Endothelial cell (in vitro differentiated cells): ENCODE measurements at places on chromosomes 6 and 20.

DNA sequence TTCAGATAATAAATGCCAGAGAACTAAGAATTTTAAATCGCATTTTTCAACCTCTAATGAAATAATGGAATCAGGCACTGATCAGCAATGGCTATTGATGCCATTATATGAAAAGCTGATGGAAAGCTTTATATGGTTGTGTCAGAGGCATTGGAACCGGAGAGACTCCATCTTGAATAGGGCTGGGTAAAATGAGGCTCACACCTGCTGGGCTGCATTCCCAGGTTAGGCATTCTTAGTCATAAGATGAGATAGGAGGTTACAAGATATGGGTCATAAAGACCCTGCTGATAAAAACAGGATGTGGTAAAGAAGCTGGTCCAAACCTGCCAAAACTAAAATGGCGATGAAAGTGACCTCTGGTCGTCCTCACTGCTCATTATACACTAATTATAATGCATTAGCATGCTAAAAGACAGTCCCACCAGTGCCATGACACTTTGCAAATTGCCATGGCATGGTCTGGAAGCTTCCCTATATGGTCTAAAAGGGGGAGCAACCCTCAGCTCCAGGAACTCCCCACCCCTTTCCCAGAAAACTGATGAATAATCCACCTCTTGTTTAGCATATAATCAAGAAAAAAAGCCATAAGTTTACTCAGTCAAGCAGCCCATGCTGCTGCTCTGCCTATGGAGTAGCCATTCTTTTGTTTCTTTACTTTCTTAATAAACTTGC lies 40.2 kb upstream of the CD83 start:
- H3K27ac ChIP-seq, result no peak overlapping the region
- no peak for DNase-seq
- H3K4me1 ChIP-seq, result peaks cover 2% of the 10 kb centered on the region
- H3K36me3 ChIP-seq, result no peaks in the 10 kb centered on the region
- no peak overlapping the region for H3K4me3 ChIP-seq

- no peak overlapping the region for H3K27ac ChIP-seq
- no peak overlapping the region for H3K4me3 ChIP-seq
- no peak for DNase-seq
- no peaks in the 10 kb centered on the region for H3K4me1 ChIP-seq
- H3K27me3 ChIP-seq, result no peaks in the 10 kb centered on the region
Observed at GRCh38 chr6:42864602-42865001, 14.8 kb upstream of the RPL7L1 start.

DNA sequence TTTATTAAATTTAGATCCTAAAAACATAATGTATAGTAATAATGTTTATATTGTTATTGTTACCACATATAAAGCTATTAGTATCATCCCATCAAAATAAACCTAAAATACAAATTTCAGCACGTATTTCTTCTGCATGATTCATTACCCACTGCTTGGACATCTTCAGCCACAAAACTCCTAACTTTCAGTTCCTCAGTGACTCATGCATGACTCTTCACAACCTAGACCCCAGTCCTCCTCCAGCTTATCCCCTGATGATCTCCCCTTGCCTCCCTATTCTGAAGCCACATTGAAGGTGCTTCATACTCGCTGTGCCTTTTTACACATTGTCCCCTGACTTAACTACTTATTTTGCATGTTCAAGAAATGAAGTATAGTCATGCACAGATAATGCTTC lies 11.2 kb upstream of the GPRC6A start:
- no peak for DNase-seq
- no peak overlapping the region for H3K4me3 ChIP-seq
- H3K27me3 ChIP-seq, result no peaks in the 10 kb centered on the region
- H3K4me1 ChIP-seq, result peaks cover 10% of the 10 kb centered on the region

DNA sequence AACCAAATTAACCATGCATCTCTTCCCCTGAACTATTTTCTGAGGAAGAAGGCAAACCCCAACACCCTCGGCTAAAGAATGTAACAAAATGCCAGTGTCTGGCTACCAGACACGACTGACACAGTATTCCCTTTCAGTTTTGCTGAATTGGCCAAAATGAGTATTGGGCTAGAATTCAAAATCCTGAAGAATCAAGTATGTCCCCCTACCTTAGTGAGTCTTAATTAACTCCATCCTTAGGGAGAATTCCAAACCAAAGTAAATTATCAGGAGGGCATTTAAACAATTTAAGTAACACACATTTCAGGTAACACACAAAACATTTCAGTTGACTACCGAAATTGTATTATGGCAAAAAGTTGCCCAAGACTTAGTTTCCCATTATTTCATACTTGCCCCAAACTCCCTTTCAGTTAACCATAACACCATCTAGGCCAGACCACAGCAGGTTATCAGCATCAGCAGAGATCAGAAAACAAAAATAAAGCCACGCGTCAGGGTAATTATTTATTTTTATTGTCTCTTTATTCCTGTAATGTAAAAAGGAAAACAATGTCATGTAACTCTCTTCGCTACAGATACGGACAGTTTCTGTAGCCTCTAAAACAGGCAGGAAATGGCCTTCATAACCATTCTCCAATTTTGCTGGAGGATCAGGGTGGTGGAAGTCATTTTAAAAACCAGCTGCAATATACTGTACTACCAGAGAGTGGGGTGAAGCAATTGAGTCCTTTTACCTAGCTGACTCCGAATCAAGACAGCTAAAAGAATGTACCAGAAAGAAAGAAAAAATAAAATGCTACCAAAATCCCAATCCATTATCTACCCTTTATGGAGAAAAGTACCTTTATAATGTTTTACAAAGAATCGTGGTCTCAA lies 1.9 kb downstream of the SNX5 start:
- peaks cover 49% of the 10 kb centered on the region for H3K4me1 ChIP-seq
- peak overlapping the region; percentile 86 for H3K4me3 ChIP-seq
- H3K27ac ChIP-seq, result peak overlapping the region; percentile 80
- peaks cover 5% of the 10 kb centered on the region for H3K36me3 ChIP-seq

DNA sequence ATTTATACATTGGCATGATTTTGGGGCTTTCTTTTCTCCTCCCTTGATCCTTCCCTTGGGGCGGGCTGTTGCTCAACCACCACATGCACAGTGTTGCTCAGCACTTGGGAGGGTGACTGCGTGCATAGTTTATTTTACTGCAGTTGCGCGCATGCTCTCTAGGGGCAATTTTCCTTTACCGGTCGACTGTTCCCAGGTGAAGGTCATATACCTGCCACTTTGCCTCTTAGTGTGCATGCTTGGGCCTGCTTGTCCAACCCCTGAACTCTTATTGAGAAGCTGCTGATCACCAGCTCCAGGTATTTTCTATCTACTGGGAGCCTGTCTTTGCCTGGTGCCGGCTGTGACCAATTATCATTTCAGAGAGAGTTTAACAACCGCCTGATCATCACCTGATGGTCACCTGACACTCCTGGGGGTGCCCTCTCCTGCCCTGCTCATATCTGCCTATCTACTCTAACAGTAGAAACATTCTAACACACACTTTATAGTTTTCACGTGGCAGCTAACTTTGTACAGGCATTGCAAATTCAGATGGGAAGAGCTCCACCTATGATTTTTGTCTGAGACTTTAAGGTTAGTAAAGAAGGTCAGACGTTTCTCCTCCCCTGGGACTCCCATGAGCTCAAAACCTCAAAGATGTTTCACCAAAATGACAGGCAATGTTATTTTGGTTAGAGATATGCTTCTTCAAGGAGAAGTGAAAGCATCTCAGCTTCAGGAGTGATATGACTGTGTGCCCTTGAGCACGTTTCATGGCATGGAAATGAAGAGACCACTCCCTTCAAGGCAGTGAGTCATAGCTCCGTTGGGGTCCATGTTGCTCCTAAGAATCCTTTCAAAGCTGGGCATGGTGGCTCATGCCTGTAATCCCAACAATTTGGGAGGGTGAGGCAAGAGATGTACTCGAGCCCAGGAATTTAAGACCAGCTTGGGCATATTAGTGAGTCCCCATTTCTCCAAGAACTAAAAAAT lies 227.5 kb upstream of the MYLIP start:
- no peaks in the 10 kb centered on the region for H3K36me3 ChIP-seq
- no peak overlapping the region for H3K27ac ChIP-seq
- no peak for DNase-seq
- peaks cover 2% of the 10 kb centered on the region for H3K27me3 ChIP-seq

DNA sequence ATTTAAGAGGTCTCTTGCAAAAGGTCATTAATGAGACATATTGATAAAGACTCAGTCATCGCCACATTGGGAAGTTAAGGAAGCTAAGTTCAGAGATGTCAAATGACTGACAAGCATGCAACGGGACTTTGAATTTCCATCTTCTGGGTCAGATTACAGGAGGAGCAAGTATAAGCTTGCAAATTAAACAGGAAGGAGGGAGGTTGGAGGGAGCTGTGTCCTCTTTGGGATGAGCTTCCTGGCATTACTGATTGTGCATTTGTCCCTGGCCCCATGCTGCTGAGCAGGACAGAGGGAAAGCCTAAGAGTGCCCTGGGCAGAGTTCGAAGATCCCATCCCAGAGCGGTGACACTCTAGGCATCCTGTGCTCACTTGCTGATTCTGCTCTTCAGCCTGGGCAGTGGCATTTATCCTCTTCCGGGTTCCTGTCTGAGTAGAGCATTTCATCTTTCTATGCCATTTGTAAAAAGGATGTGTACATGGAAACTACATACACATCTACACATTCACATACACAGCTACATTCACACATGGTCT lies 40.5 kb downstream of the SLC22A1 start:
- H3K36me3 ChIP-seq, result peaks cover 6% of the 10 kb centered on the region
- no peaks in the 10 kb centered on the region for H3K4me1 ChIP-seq
- DNase-seq, result no peak
- no peak overlapping the region for H3K27ac ChIP-seq
- H3K4me3 ChIP-seq, result no peak overlapping the region

DNA sequence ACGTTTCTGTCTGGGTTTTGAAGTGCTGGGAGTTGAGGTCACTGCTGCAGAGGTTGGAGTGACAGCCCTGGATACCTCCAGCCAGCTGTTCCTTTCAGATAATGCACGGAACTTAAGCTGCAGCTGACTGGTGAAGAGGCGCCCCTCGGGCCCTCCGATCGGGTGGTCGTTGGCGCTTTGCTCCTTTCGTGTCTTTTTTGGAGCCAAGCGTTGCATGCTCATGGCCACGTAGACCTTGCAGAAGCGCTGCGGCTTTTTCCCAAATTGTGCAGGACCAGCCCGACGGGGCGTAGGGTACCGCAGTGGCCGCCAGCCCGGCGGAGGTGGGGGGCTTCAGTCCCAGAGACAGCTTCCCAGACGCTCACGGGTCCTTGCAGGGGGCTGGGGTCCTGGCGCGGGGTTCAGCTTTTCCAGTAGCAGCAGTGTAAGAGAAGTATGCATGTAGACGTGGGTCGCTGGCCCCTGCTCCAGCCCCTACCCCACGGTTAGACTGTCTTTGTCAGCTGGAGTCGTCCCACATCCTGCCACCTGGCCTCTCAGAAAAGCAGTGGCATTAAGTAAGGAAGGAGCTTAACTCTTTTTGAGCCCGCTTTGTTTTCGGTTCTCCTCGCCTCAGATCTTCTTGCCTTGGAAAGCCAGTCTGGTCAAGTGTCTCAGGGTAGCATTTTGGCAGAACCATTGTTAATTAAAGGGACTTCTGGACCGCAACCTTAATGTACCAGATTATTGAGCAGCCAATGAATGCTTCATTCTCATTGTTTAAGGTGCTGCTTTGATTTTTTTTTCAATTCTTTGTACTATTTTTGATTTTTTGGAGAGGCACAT lies 838 bp downstream of the TNFAIP3 start:
- DNase-seq, result peak; percentile 38
- peak overlapping the region; percentile 95 for H3K4me3 ChIP-seq
- peaks cover 56% of the 10 kb centered on the region for H3K4me1 ChIP-seq
- peaks cover 7% of the 10 kb centered on the region for H3K36me3 ChIP-seq

DNA sequence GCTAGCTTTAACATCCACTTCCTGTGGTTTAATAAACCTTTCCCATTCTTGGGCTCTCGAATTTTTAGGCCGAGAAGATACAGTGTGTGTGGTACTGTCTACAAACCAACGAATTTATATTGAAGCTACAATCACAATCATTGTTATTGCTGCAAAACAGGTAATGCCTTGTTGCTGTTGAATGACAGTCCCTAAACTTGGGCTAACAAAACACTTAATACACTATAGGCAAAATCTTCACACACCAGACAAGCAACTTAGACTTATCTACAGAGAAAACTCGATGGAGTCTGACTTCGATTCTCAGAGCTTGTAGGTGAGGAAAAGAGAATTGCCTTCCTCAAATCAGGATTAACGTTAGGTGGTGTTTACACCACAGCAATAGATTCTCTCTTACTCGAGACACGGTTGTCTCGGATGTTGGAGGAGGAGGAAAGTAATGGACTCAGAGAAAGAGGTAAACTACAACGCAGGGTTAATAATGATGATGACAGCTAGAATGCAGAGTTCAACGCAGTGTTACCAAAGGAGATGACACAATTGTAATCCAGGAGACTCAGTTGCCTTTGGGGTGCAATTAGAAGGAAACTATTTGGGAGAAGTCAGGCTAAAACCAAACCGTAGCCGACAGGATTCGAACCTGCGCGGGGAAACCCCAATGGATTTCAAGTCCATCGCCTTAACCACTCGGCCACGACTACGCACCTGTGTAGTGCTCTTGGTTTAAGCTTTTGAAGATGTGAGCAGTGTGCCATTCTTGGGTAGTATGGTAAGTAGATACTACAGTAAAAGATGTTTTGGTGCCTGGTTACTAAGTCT lies 32.5 kb upstream of the ZNF184 start:
- no peaks in the 10 kb centered on the region for H3K36me3 ChIP-seq
- peak overlapping the region; percentile 12 for H3K27ac ChIP-seq
- peak overlapping the region; percentile 70 for H3K4me3 ChIP-seq

DNA sequence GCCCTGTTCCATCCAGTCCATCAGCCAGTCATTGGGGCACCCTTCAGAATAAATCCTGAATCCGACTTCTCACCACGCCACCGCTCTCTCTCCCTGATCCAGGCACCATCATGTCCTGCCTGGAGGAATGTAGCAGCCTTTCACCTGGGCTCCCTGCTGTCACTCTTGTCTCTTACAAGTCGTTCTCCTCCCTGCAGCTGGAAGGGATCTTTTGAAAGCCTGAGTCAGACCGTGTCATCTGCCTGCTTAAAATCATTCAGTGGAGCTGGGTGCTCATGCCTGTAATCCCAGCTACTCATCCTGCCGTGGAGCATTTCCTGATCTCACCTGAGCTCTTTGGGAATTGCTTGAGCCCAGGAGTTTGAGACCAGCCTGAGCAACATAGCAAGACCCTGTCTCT lies 19.2 kb upstream of the KCNG1 start:
- no peaks in the 10 kb centered on the region for H3K36me3 ChIP-seq
- H3K27me3 ChIP-seq, result peaks cover 1% of the 10 kb centered on the region
- H3K4me3 ChIP-seq, result no peak overlapping the region
- no peak overlapping the region for H3K27ac ChIP-seq
- DNase-seq, result no peak

DNA sequence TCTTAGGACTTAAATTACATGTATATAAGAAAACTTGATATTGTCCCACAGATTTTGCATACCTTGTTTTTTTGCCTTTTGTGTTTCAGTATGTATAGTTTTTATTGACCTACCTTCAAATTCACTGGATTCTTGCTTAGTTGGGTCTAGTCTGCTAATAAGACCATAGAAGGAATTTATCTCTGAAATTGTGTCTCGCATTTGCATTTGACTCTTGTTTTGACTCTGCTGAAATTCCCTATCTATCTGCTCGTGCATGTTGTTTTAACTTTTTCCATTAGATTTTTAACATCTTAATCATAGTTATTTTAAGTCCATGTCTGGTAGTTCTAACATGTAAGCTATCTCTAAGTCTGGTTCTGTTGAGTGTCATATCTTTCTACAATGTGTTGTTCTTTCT lies 163.9 kb downstream of the SCP2D1 start:
- H3K4me1 ChIP-seq, result peaks cover 11% of the 10 kb centered on the region
- H3K27ac ChIP-seq, result peak overlapping the region; percentile 75
- DNase-seq, result no peak
- H3K4me3 ChIP-seq, result no peak overlapping the region
- peaks cover 2% of the 10 kb centered on the region for H3K27me3 ChIP-seq
